NCI-H2029 treated with DMSO at 0.1 percent for 48 hours (cell line): ENCODE measurements at places on chromosomes 11 and 22.
A peak's percentile ranks its signal among the peaks of the same experiment; 100 is the strongest.

- DNase-seq, result no peak
Measured at GRCh38 chr22:21945453-21946261, 7.0 kb downstream of the PPM1F start.

GRCh38 chr11:14886513-14886912 is 5.5 kb downstream of the CYP2R1 start:
- no peak for DNase-seq

DNA sequence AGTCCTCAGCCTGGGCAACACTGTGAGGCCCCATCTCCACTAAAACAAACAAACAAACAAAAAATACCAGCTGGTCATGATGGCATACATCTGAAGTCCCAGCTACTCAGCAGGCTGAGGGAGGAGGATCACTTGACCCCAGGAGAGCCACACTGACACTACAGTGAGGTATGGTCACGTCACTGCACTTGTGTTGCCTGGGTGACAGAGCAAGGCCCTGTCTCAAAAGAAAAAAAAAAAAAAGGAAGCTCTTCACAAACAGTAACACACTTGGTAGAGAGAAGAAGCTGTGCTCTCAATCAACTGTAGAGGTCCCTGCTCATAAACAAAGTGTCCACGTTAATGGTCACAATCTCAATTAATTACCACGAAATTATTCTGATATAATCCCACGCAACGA is 401.6 kb upstream of the CCDC90B start:
- no peak for DNase-seq

- DNase-seq, result no peak
Measured at GRCh38 chr11:27329867-27330632, 33.0 kb downstream of the CCDC34 start.

DNA sequence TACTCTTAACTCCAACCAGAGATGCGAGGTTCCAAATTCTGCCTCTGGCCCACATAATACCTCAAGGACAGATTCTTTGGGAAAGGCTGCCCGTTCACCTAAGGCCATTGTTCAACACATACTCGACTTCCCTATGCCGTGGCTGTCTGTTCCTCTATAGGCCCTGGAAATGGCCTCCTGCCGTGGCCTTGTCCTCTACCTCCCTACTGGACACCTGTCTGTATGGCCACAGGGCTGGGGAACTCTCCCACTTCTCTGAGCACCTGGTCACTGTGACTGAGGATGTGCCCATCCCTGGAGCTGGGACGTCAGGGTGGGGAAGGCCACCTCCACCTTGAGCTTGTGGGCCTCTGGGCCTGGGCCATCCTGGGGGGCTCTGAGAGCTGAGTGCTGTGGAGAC is 340.5 kb upstream of the B3GAT1 start:
- no peak for DNase-seq

GRCh38 chr11:65498977-65499712 is at the start of gene MALAT1:
TSS of gene MALAT1 (plus strand) at chr11:65499045.
- peak; percentile 94 for DNase-seq
